ENCODE measurements at places on chromosomes 11 and 22. TPM values are rescaled to one million over a fixed set of nuclear protein-coding genes. Genes with fewer than 3 reads are reported as not detected.

BIK gene
- polyA plus RNA-seq: 1.1 TPM

HTR3A gene
- polyA plus RNA-seq: 0.59 TPM

PYGM gene
- 13.3 TPM for polyA plus RNA-seq

GTSE1 gene
- 12.1 TPM for polyA plus RNA-seq

PTGDR2 gene
- polyA plus RNA-seq: 3.8 TPM

BRSK2 gene
- polyA plus RNA-seq: 106 TPM

INS gene
- not detected for polyA plus RNA-seq

TSGA10IP gene
- 0.68 TPM for polyA plus RNA-seq

MMP12 gene
- polyA plus RNA-seq: not detected

MRGPRX2 gene
- polyA plus RNA-seq: not detected

ARL2 gene
- 119 TPM for polyA plus RNA-seq

OR6A2 gene
- polyA plus RNA-seq: not detected

PANX3 gene
- not detected for polyA plus RNA-seq

KIAA1671 gene
- polyA plus RNA-seq: 21.7 TPM

OSM gene
- polyA plus RNA-seq: 0.62 TPM

XBP1 gene
- polyA plus RNA-seq: 57.0 TPM

CRYBA4 gene
- not detected for polyA plus RNA-seq

RFPL2 gene
- polyA plus RNA-seq: 6.6 TPM

TMEM179B gene
- 44.0 TPM for polyA plus RNA-seq

TANGO2 gene
- 20.9 TPM for polyA plus RNA-seq

BUD13 gene
- polyA plus RNA-seq: 16.8 TPM

ME3 gene
- 39.0 TPM for polyA plus RNA-seq

SLC29A2 gene
- polyA plus RNA-seq: 9.1 TPM

RTN4R gene
- 25.3 TPM for polyA plus RNA-seq

PRRG4 gene
- 0.98 TPM for polyA plus RNA-seq

ISX gene
- polyA plus RNA-seq: not detected

OR56A1 gene
- polyA plus RNA-seq: not detected

SCGB1A1 gene
- 0.69 TPM for polyA plus RNA-seq

ATM gene
- 55.0 TPM for polyA plus RNA-seq

OR4A16 gene
- polyA plus RNA-seq: not detected

C11orf65 gene
- 0.89 TPM for polyA plus RNA-seq

MAPK8IP2 gene
- polyA plus RNA-seq: 109 TPM

C22orf42 gene
- 4.0 TPM for polyA plus RNA-seq

ASPHD2 gene
- 12.0 TPM for polyA plus RNA-seq

SLC17A6 gene
- 57.1 TPM for polyA plus RNA-seq

Data from spinal cord (tissue), 10 donors.